Amniotic stem cell (primary cell): ENCODE measurements at places on chromosomes 6 and 20.

DNA sequence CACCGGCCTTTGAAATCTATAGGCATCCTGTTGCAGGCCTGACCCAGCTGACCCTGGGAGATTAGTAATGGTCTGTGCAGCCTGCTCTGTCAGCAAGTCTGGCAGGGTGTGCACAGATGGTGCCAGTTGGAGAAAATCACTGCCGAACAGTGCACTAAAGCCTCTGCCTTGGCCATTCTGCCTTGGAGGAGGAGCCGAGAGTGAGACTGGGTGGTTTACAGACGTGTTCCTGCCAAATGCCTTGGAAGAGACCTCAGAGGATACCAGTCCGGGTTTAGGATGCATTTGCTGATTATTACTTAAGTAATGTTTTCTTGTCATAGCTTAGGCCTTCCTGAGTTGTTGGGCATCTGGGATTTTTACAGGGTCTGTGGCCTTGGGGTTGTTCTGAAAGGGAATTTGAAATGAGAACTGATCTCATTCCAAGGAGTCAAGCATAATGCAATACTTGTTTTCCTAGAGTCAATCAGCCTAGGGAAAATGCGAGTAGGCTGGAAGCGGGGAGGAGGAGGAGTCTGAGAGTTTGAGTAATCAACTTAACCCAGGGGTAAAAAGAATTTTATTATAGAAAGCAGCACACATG, 292.1 kb downstream of the SOX4 start:
- DNase-seq, result no peak

- no peak for DNase-seq
Measured at GRCh38 chr6:44428682-44429081, 41.2 kb downstream of the CDC5L start.

GRCh38 chr6:91149246-91149955, 562.5 kb upstream of the MAP3K7 start:
- no peak for DNase-seq

GRCh38 chr6:62175195-62175594, 110.8 kb downstream of the KHDRBS2 start:
- DNase-seq, result no peak

DNA sequence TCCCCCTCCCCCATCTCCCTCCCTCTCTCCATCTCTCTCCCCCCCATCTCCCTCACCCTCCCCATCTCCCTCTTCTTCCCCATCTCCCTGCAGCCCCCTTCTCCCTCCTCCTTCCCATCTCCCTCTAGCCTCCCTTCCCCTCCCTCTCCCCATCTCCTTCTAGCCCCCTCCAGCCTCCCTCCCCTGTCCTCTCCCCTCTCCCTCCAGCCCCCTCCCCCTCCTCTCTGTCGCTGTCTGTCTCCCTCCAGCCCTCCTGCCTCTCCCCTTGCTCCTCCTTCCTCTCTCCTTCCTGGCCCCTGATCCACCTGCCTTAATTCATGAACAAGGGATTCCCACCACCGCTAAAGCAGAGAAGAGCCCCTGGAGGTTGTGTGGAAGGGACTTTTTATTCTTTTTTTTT, 26.9 kb upstream of the CHMP4B start:
- DNase-seq, result no peak

GRCh38 chr20:16701296-16701695, 28.5 kb upstream of the SNRPB2 start:
- no peak for DNase-seq

DNA sequence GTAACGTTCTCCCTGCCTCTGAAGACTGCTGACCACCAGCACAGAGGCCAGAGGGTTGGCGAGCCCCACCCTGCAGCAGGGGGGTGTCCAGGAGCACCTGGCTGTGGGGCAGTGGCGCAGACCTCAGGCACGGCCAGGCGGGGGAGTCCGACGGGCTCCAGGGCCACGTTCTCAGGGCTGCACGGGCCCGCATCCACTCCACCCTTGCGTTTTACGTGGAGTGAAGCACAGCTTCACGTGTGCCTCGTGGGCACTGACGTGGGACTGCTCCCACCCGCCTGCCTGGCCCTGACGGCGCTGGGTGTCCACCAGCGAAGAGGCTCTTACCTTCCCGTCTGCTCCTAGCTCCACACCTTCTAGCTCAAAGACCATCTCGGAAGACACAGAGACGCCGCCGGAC, 6.9 kb downstream of the RPS21 start:
- DNase-seq, result no peak

GRCh38 chr6:31844507-31844906, 17.0 kb downstream of the HSPA1B start:
- no peak for DNase-seq

GRCh38 chr20:24165301-24166122, 176.9 kb upstream of the GGTLC1 start:
- no peak for DNase-seq

DNA sequence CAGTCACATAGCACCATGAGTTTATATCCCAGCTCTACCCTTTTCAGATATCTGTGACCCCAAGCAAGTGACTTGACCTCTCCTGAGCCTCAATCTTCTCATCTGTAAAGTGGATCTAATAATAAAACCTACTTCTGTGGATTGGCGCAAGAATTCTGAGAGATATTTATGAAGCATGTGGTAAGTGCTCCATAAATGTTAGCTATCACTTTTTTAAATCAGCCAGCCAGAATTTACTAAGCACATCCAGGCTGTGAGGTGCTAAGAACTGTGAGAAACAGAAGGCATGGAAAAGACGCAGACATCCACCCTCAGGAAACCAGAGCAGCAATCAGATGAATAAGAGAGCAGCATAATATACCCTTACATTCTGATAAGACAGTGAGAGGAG, 862 bp downstream of the C20orf96 start:
- DNase-seq, result no peak

DNA sequence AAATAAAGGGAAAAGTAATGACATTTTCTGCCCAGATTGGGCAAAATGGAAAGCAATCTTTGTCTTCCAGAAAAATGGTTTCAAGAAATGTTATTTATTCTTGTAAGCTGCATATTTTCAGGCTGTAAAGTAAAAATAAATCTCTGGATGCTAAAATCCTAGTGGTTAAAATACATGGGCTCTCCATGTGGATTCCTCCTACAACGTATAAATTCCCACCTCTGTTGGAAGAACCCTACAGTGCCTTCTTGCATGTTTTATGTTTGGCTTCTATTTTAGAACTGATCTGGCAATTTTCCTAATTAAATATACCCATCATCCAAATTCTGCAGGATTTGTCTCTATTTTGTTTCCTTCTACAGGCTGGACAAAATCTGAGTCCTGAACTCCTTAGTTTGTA, 528.9 kb downstream of the COL12A1 start:
- no peak for DNase-seq

- DNase-seq, result no peak
Measured at GRCh38 chr20:52993076-52993475, 20.9 kb downstream of the TSHZ2 start.

GRCh38 chr6:101429270-101429669, 35.8 kb downstream of the GRIK2 start:
- no peak for DNase-seq

GRCh38 chr6:2795956-2796355, 30.8 kb downstream of the WRNIP1 start:
- no peak for DNase-seq

GRCh38 chr20:45997187-45997586, 11.5 kb upstream of the MMP9 start:
- no peak for DNase-seq

- DNase-seq, result no peak
Measured at GRCh38 chr6:72855471-72855870, 233.6 kb downstream of the KCNQ5 start.

- no peak for DNase-seq
Measured at GRCh38 chr6:116047173-116047933, 13.3 kb downstream of the FRK start.

- no peak for DNase-seq
Measured at GRCh38 chr6:164942271-164942670, 367.1 kb downstream of the C6orf118 start.

DNA sequence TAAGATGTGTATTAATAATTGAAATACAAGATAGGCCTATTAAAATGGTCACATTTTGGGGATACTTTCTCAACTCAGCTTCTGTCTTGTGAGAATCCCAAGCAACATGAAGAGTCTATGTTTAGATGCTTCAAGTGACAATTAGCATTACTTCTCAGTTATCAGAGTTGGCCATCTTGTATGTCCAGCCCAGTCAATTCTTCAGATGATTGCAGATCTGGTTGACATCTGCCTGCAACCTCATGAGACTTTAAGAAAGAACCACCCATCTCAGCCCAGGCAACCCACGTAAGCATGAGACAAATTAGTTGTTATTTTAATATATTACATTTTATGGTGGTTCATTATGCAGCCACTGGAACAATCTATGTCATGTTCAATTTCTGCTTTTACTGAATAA, 256.5 kb downstream of the TENT5A start:
- DNase-seq, result no peak

- DNase-seq, result no peak
Measured at GRCh38 chr6:15076565-15076964, 169.3 kb upstream of the JARID2 start.

DNA sequence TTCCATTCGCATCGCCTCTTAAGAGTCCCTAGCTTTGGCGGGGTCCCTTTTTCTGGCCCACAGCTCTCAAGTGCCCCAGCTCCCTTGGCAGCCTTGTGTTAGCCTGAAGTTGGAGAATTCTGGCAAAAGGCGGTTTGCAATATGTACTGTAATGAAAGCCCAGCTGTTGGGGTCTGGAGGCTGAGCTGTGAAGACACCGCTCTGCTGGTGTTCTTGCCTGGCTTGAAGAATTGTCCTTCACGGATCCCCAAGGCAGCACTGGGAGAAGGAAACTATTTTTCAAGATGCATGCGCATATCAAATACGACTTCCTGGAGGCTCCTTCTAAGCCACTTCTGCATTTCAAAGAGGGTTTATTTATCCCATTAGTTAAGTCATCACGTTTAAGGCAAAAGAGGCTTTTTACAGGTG, 21.4 kb upstream of the CITED2 start:
- DNase-seq, result no peak

DNA sequence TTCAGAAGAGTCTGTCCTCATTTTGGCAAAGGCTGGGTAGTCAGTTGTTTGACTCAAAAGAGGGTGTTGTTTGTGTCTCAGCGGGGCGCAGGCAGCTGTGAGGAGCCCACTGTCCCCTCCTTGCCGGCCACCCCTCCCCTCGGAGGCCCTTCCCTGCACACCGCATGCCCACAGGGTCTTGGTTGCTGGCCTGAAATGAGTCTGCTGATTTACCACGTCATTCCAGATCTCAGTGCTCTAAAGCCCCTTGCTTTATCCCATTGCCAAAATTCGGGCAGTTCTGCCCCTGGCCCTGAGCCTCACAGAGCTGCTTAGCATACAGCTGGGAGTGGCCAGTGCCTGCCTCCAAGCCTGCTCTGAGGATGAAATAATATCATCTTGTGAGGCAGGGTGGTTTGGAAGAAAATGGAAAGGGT, 220.7 kb downstream of the UST start:
- no peak for DNase-seq

GRCh38 chr6:147395158-147395557, 113.3 kb upstream of the SAMD5 start:
- DNase-seq, result no peak

DNA sequence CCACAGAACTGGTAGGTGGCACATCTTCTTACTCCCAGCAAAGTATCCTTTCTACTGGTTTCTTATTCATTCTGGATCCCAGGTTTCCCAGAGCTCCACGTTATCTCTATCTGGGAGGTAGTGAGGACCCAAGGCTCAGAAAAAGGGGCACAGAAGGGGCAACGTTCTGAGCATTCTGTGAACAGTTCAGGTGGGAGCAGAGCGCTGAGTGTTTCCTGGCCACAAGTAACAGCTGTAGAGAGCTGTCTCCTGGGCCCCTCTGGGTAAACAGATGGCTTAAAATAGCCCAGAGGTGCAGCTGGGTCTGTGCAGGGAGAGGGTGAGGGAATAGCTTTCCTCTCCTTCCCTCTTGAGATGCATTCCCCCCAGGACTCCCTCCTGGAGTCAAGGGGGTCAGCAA, 2.1 kb downstream of the APOBEC2 start:
- DNase-seq, result no peak

GRCh38 chr6:130229645-130230044, 6.9 kb upstream of the SAMD3 start:
- no peak for DNase-seq

DNA sequence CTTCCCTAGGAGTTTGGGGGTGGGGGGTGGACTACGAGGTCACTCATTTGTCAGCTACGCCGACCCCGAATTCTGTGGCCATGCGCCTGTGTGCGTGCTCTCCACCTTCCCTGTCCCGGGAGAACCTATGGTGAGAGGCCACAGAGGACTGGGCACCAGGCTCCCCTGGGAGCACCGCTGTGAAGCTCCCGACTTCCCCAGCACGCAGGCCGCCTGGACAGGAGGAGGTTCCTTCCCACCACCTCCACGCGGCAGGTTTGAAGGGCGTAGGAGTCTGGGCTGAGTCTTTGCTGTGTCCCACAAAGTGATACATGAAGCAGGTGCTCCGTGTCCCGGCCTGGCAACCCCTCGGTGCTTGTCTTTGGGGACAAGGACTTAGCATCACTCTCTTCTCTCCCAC, 107.2 kb downstream of the CDH4 start:
- DNase-seq, result no peak

DNA sequence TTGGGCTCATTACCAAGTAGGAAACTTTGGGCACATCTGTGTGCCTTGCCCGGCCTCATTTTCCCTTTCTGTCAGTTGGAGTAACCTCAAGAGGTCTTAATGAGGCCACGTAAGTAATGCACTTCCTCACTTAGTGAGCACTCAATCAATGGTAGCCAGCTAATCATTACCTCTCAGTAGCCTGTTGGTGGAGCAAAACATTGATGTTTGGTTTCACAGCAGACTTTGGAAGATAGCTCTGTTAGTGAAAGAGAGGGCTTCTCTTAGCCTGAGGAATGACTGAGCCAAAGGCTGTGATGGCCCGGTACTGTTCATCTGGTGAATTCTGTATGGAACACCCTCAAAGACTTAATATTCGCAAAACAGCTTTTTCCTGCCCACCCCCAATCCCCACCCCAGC, 55.9 kb upstream of the ID4 start:
- no peak for DNase-seq

GRCh38 chr20:40965671-40966070, 63.0 kb upstream of the TOP1 start:
- DNase-seq, result no peak

DNA sequence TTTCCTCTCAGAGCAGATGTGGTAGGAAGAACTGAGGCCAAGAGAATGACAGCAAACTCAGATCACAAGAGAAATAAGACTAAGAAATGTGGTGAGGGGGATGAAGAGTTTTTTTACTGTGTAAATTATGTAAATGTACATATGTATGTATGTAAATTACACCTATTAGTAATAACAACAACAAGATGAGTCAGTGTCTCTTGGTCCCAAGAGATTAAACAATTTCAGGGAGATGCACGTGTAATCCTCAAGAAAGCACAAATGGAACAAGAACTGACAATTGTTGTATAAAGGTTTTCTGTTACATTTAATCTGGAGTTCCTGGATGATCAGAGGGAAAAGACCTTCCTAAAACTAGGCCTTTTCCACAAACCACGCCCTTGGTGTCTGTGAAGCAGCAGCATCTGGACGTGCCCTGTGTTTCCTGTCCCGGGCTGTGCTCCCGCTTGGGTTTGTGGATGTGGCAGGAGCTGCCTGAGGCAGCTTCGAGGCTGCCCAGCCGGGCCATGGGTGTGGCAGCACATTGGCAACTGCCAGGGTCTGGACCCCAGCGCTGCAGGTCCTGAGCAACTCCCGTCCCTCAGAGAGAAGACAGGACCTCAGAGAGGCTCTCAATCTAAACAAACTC, 994 bp downstream of the CLDN20 start:
- no peak for DNase-seq
